Thoracic aorta (tissue), 2 donors: ENCODE measurements at places on chromosomes 3 and 15.

GRCh38 chr3:71262364-71263265 is 320.9 kb downstream of the FOXP1 start:
- DNase-seq = no peak

GRCh38 chr3:29280404-29281093 is at the start of gene RBMS3:
Gene RBMS3, plus strand, starts transcription at chr3:29281071.
- DNase-seq = peak; percentile 81

GRCh38 chr15:55873024-55873720 is 120.2 kb downstream of the NEDD4 start:
- DNase-seq = no peak

GRCh38 chr15:51735228-51736010 is 2.0 kb downstream of the LYSMD2 start:
- no peak for DNase-seq

- DNase-seq = no peak
Observed at GRCh38 chr3:162134571-162134970, 638.0 kb downstream of the OTOL1 start.

- DNase-seq = no peak
Observed at GRCh38 chr3:169133178-169134161, 530.0 kb downstream of the MECOM start.

- DNase-seq = no peak
Observed at GRCh38 chr3:179646177-179646576, 6.7 kb upstream of the USP13 start.
